SK-N-MC (cell line): ENCODE measurements at places on chromosomes 4 and X.

- no peak for DNase-seq
Observed at GRCh38 chrX:55450259-55450658, 1.7 kb upstream of the MAGEH1 start.

DNA sequence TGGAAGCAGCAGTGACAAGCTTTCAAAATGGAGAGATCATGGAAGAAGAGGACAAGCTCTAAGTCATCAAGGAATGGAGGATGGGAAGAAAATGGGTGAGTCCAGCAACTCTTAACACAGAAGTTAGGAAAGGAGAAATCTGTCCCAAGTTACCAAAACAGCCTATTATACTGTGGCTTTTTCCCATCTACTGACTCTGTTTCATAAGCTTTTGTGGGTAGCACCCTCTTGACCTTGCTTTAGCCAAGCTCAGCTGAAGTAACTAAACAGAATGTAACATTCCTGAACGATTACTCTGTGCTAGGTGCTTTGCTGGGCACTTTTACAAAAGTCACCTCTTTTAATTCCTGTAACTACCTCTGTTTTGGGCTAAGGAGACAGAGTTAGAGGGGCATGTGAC is 54.9 kb downstream of the MAP7D2 start:
- no peak for DNase-seq

- DNase-seq = no peak
Observed at GRCh38 chr4:179766938-179767337, 2324.7 kb upstream of the AGA start.

GRCh38 chr4:184310881-184311709 is 93.4 kb upstream of the ENPP6 start:
- no peak for DNase-seq

DNA sequence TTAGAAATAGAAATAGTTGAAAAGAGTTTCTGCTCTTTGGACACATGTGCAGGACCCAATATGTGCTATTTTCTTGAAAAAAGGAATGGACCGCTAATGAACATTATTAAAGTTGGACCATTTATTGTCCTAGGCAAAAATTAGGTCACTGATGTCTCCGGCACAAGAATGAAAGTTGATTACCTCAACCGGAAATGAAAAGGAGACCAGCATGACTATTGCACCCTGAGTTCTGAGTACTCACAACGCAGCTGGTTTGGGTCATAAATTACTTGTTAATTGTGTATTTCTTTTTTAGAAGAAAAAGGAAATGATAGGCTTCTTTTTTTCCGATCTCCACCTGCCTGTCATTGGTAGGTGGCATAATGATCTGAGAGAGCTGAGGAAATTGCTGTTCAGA is 232.7 kb downstream of the ARHGAP24 start:
- DNase-seq = no peak

DNA sequence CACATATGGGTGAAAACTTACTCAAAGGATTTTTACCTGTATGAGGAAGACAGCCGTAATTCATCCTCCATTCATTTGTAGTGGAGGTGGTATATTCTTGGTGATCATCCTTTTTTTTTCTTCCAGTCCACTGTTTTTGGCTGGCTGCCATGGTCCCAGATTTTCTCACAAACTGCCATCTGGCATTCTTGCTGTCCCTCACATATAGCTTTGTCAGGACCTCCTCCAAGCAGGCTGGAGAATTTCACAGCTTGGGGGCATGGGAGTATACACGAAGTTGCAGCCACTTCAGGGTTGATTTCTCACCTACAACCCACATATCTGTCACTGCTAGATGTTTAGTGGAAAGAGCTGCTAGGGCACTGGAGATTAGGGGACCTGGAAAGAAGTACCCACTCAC is 401.0 kb downstream of the IL1RAPL1 start:
- DNase-seq = no peak

DNA sequence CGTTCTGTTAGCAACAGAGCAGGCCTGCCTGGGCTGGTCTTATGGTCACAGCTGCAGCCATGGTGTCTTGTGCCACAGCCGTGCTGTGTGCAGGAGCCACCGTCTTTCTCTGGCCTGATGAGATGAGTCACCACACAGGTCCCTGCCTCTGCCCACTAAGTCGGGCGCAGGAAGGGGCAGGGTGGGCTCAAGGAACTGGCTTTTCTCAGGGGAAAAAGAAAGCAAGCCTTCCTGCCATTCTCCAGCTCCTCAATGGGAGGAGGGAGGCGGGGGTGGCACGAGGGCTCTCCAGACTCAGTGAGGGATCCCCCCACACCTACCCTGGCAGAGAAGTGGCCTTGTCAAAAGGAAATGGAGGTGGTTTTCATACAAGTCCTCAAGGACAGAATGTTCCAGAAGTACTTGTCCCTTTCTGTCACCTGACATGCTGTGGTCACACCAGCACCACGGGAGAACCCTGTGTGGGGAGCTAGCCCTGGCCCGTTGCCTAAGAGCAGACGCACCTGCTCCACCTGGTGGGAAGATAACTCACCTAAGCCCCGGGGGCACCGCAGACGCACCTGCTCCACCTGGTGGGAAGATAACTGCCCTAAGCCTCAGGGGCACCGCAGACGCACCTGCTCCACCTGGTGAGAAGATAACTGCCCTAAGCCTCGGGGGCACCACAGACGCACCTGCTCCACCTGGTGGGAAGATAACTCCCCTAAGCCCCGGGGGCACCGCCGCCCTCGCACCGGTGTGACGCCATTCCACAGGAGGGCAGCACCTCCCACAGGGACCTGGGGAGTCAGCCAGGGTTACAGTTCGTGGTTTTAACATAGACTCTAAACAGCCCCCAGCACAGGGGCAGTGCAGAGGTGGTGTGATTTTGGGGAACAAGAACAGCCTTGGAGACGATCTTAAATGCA is 18.5 kb downstream of the UVSSA start:
- DNase-seq = no peak

- no peak for DNase-seq
Observed at GRCh38 chrX:139518475-139518874, 12.1 kb upstream of the F9 start.

GRCh38 chr4:17869327-17869726 is 58.5 kb downstream of the NCAPG start:
- DNase-seq = no peak

GRCh38 chr4:38894322-38894982 is 26.8 kb downstream of the FAM114A1 start:
- no peak for DNase-seq

DNA sequence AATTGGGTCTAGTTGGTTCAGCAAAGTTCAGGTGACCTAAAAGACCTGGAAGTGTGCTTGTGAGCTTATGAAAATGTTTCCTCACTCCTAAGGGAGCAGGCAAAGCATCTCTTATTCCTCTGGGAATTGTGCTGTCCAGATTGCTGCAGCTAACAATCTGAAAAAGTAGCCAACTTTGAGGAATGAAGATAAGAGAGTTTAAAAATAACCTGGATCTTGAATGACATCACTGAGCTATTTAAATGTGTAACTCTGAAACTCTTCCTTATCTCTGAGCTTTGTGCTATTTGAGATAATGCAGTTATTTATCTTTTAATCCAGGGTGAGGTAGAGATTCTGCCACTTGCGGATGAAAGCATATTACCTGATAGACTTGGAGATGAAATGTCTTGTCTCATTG is 384.8 kb downstream of the PPP4R3C start:
- DNase-seq = no peak

DNA sequence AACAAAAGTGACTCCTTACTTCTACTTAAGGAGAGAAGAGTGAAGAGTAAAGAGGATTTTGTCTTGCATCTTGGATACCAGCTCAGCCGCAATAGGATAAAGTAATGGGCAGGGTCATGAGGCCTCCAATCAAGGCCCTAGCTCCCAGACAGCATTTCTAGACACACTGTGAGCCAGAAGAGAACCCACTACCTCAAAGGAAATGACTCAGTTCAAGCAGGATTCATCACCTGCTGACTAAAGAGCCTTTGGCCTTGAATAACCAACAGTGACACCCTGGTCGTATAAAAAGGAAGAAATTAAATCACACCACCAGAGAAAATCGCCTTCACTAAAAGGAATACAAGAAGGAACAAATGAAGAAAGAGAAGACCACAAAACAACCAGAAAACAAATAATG is 416.1 kb downstream of the PCDH18 start:
- no peak for DNase-seq

GRCh38 chr4:74032064-74032463 is 6.4 kb downstream of the CXCL3 start:
- DNase-seq = no peak

DNA sequence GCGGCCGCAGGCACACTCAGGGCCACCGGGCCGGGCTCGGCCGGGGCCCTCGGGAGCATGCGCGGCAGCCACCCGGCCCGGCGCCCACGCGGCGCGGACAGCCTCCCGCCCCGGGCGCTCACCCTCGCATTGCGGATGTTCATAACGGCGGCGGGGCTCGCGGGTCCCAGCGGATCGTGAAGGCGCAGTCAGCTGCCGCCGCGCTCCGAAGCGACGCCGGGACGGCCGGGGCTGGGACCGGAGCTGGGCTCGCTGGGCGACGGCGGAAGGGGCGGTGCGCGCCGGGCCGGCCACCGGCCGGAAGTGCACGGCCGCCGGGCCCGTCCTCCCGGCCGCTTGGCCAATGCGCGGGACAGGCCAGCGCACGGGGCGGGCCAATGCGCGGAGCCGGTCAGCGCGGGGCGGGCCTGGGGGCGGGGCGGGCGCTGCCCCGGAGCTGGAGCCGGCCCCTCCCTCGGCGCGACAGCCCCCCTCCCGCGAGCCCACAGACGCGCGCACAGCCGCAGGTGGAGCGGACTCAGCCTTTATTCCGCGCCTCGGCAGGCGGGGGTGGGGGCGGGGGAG is at the start of gene NAA10:
Gene NAA10, minus strand, starts transcription at position 276 of the 564 bp plus-strand sequence. Its CDS starts 133 bp downstream, at position 143.
- DNase-seq = no peak

DNA sequence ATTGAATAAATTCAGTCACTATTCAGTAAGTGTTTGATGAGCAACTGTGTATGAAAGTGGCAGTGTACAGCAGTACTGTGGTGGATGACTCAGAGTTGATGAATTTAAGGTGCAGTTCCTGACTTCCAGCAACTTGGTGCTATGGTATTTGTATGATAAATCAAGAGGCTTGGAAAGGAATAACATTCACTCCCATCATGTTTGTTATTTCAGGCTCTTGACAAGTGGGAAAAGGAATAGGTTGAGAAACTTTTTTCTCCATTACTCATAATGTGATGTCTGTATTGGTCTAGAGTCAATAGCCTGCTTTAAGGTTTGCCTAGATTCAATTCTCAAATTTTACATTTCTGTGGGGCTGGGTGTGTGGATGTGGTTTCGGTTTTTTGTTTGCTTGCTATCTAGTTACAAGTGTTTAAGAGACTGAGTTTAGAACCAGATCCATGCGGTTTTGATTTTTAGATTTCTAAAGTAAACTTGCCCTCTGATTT is 35.1 kb upstream of the CYP2U1 start:
- DNase-seq = no peak

DNA sequence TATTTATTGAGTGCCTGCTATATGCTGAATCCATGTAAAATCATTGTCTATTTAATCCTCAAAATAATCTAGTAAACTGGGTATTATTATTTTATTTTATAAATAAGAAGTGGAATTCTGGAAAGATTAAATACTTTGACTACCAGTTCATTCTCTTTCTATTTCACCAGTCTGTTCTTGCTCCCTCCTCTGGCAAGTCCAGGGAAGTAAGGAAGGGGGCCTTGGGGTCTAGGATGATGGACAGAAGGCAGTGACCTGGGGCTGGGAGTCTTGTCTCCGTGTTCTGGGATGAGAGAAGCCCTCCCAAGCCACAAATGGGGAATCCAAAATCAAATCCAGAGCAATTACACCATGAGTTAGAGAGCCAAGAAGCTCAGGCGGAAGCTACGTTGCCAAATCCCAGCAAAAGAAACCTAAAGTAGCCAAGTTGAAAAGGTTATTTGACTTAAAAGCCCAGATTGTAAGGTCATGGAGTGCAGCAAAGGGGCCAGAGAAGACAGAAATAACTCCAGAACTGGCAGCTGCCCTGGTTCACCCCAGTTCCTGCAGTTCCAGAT is 28.3 kb upstream of the PARM1 start:
- no peak for DNase-seq

DNA sequence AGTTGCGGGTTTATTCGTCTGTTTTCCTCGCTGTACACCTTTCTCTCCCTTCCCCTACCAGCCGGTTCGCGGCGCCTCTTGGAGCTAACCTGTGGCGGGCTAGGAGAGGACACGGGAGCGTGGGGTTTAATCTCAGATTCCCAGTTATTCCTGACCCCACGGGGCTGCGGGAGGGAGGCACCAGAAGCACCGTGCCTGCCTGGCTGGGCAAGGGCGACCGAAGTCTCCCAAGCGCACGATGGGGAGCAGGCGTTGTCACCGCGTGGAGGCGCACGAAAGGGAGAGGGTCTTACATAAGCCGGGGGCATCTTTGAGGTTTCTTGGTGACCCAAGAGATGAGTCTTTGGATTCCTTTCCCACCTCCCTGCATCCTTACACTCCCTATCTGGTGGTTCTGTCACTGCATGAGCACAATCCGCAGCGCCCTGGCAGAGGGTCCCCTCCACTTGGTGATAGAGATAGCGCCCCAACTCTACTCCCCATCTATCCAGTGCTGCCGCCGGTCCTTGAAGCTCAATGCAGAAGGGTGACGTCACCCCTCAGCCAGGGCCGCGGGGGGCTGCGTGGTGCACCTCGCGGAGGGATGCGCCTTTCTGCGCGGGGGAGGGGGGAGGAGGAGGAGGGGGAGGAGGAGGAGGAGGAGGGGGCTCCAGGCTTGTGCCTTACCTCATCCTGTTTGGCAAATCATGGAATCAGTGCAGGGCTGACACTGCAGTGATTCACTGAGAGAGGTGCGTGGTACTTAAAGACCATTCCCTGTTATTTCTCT is 793 bp downstream of the TSPAN7 start:
- DNase-seq = no peak

DNA sequence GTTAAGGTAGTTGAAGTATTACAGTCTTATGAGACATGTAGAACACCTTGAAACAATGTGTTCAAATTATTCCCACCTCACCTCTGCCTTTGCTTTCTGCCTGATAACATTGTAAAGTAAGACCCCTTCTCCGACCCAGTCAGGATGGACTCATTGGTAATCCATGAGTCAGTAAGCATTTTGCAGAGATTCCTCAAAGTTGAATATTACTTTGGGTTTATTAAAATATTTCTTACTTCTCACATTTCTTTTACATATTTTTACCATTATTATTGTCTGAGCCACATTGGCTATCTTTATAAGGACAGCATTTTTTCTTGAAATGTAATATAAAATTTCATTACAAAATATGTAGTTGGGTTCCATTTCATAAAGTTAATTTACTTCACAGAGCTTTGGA is 201.6 kb downstream of the BMPR1B start:
- no peak for DNase-seq

GRCh38 chrX:17476411-17476810 is 101.4 kb downstream of the NHS start:
- DNase-seq = no peak

DNA sequence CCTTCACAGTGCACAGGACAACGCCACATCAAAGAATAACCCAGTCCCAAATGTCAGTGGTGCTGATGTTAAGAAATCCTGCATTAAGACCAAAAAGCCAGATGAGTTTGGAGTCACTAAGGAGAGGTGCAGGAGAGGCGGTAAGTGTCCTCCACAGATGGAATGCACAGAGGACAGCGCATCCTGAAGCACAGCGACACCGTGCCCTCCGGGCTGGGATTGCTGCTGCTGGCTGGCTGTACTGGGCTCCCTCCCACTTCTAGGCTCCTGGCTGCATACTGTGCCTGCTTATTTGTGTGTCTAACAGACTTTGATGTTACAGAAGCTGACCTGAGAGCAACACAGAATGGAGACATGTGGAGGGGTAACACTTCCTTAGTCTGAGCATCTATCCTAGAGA is 325.6 kb upstream of the BOD1L1 start:
- no peak for DNase-seq

- DNase-seq = no peak
Observed at GRCh38 chrX:44178274-44179053, 165.0 kb downstream of the EFHC2 start.
